ENCODE measurements at places on chromosomes 2 and 18.

GRCh38 chr2:64501946-64502345, 22.2 kb upstream of the AFTPH start:
- DNase-seq, result no peak

DNA sequence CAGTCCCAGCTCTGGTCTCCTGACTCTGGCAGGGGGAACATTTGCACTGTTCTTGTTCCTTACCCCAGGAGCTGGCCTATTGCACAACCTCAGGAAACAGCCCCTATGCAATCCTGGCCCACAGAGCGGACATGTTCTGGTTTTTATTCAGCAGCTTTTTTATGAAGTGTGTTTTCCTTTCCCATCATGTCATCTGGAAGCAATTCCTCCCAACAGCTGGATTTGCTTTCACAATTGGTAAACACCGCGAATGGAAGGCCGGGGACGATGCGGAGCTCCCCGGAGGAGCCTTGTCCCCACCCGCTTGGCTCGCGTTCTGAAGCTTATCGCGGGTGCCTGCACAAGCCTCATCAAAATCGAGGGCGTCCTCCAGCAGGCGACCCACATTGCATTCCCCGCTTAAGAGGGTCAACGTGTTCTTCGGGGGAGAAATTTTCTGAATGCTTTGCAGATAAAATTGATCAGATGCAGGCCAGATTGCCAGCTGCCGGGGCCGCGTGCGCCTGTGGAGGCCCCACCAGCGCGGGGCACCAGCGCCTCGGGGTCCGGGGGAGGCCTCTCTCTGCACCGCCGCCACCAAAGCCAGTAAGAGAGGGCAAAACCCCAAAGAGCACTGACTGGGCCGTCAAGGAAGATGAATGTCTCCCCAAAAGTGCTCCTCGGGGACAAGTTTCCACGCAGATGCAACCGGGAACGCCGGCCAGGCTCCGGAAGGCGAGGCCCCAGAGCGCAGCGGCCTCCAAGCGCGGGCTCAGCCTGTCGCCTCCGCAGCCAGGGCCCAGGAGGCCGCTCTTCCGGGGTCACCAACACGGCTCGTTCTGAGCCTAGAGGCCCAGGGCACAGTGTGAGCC, 60.3 kb upstream of the SP3 start:
- DNase-seq, result no peak

- DNase-seq, result no peak
These were observed 74.2 kb downstream of the INO80D start for GRCh38 chr2:206011795-206012194.

DNA sequence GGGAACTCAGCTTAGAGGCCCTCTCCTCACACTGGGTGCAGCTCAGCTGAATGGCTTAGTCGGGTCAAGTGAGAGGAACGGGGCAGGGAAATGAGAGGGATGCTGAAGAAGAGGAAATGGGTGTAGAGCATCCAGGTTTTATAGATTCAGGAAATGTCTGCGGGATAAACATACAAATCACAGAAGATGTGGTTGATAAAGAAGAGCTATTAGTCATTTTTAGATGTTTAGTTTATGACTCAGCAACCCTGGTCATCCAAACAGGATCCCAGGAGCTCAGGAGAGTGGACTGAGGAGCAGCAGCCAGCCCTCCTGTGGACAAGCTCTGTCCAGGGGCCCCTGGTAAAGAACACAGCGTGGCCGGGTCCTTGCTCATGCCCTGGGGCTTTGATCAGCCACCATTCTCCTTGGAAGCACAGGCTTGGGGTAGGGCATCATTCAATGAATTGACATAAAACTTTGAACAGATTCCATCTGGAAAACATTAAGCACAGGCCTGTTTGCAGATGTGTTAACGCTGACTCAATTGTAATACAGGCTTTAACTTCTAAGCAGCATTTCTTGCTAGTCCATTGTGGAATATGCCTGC, 83.0 kb downstream of the NPAS2 start:
- no peak for DNase-seq

DNA sequence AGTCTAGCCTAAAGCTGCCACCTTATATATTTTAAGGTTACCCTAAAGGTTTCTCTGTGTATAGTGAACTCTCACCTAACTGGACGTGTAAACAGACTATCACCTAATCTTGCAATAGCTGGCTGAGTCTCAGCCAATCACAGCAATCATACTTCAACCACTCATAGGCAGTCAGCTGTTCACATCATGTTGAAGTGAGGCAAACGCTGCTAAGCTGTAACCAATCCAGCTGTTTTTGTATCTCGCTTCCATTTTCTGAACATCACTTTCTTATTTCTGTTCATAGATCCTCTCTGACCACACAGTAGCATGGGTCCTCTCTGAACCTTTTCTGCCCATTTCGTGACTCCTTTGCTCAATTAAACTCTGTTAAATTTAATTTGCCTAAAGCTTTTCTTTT, 468.2 kb upstream of the POU3F3 start:
- no peak for DNase-seq

- DNase-seq, result no peak
These were observed 39.3 kb downstream of the MOGAT1 start for GRCh38 chr2:222710736-222711135.

- no peak for DNase-seq
These were observed 26.5 kb downstream of the CRACDL start for GRCh38 chr2:98909317-98910211.

- no peak for DNase-seq
These were observed 76.7 kb downstream of the RND3 start for GRCh38 chr2:150410809-150411208.

DNA sequence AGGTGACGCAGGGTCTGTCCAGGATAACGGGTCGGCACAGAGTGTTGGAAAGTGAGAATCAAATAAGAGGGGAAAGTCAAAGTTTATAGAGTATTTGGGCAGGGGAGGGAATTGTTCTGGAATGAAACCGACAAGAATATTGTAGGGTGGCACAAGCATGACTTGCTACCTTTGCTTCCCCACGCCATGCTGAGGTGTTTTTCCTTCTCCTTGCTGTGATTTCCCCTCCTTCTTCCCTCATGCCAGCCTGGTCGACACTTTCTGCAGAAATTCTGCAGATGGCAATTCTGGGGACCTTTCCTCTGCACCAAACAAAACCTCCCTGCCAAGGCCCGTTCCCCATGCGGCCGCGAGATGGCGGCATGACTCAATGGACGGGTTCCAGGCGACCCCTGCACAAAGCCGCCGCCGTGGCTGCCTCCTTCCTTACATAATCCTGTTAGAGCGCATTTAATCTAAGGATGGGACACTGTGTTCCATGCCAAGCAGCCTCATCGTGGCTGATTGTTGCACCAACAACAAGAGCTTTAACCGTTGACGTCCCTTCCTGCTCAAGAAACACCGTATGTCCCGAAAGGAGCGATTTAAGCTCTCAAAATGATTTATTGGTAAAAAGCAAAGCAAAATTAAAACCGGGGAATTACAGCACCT, at the start of gene MRO:
MRO (minus strand) TSS at position 289 of the 651 bp plus-strand sequence. CDS start 10,616 bp downstream, outside the sequence.
- peak; percentile 41 for DNase-seq

DNA sequence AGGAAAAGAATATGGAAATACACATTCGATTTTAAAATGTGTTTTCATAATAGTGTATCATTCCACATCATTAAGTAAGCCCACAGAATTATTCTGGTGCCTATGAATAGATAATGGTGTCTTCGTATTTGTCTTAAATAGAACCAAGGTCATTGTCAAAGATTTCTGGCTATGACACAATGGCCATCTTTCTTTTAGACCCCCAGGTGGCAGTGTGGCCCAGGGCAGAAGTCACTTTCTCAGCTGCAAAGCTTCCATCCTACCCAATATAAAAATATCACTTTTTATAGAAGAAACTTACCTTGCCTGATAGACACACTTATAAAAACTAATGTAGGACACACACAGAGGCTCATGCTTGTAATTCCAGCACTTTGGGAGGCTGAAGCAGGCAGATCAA, 57.5 kb downstream of the ZRANB3 start:
- no peak for DNase-seq

DNA sequence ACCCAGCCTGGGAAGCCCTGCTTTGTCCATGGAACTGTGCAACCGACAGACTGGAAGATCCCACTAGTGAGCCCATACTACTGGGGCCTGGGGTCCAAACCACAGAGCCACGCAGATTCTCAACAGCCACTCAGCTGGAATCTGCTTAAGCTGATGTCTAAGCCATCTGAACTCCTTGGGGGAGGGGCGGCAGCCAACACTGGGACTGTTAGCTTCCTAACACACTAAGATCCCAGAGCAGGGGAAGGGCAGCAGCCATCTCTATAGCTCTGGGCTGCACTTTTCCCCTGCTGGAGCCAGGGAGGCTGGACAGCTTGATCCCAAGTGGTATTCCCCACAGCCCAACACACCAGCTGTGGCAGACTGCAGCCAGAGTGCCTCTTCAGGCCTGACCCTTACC, 118.3 kb downstream of the RPRM start:
- no peak for DNase-seq

GRCh38 chr2:14358339-14358738, 274.2 kb upstream of the LRATD1 start:
- DNase-seq, result no peak

- DNase-seq, result no peak
These were observed 8.3 kb upstream of the TNS1 start for GRCh38 chr2:218010984-218011652.

DNA sequence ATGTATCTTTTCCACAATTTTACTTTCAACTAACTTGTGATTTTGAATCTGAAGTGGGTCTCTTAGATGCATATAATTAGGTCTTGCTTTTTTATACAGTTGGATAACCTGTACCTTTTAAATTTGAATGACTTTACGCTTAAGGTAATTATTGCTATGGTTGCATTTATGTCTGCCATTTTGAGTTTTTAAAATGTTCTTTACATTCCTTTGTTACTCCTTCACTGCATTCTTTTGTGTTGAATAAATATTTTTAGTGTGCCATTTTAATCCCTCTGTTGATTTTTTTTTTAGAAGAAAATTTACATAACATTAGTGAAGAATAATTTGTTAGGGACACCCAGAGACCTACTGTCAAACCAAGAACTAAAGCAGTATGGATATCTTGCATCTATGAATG, 65.3 kb downstream of the BIRC6 start:
- DNase-seq, result no peak

DNA sequence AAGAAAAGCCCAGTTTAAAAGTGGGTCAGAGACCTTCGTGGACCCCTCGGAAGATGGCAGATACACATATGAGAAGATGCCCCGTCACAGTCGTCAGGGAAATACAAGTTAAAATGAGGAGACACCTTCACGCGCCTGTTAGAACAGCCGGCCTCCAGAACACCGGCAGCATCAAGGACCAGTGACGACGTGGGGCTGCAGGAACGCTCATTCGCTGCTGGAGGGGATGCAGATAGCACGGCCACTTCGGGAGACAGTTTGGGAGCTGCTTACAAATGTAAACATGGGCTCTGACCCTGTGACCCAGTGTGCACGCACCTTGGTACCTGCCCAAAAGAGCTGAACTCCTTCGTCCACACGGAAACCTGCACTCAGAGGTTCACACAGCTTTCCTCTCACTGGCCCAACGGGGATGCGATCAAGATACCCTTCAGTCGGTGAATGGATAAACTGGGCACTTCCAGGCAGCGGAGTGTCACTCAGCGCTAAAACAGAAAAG, 83.7 kb upstream of the CTDP1 start:
- DNase-seq, result no peak

DNA sequence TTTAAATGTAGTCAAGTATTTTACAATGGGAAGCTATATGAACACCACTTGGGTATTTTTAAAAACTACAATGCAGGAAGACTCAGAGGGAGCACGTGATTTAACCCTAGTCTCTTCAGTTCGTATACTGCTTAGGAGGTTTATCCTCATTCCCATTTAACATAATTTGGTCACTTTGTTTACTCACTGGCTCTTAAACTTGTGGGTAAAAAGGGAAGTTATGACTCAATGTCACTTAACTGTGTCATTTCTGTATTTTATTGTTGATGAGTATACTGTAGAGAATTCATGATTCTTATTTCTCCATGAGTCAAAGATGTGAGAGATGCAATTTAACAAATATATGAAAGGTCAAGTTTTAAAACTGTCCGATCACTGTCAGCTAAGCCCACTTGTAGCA, 48.2 kb downstream of the SLC66A3 start:
- DNase-seq, result no peak

DNA sequence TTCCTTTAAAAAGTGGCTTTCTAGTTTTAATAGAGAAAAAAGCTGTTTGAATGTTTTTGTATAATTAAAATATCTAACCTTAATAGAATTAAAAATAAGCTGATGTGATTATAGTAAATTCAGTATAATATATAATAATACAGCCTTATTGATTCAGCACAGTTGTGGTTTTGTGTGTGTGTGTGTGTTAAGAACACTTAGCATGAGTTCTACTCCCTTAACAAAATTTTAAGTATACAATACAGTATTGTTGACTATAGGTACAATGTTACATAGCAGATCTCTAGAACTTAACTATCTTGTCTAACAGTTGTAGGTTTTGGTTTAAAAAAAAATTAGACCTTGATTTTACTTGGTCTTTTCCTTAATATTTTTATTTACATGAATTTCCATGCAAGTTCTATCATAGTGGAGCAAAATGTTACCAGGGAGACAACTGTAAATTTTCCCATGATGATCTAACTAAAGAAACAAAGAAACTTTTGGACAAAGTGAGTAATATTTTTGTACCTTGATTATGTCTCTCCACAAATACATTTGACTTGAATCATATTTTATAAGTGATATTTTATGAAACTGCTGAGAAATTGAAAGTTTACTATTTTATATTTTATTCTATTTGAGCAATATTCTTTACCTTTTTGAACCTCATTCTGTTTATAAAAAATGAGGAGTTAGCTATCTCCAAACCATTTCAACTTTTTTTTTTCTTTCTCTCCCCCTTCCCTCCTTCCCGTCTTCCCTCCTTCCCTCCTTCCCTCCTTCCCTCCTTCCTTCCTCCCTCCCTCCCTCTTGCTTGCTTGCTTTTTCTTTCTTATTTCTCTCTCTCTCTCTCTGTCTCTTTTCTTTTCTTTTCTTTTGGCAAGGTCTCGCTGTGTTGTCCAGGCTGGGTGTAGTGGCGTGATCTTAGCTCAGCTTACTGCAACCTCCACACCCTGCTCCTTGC, 46.3 kb downstream of the ZC3H6 start:
- no peak for DNase-seq

DNA sequence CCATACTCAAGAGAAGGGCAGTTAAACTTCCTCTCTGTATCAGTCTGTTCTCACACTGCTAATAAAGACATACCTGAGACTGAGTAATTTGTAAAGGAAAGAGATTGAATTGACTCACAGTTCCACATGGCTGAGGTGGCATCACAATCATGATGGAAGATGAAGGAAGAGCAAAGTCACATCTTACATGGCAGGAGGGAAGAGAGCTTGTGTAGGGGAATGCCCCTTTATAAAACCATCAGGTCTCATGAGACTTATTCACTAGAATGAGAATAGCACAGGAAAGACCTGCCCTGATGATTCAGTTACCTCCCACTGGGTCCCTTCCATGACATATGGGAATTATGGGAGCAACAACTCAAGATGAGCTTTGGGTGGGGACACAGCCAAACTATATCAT, 1.4 kb upstream of the IL36B start:
- DNase-seq, result no peak

DNA sequence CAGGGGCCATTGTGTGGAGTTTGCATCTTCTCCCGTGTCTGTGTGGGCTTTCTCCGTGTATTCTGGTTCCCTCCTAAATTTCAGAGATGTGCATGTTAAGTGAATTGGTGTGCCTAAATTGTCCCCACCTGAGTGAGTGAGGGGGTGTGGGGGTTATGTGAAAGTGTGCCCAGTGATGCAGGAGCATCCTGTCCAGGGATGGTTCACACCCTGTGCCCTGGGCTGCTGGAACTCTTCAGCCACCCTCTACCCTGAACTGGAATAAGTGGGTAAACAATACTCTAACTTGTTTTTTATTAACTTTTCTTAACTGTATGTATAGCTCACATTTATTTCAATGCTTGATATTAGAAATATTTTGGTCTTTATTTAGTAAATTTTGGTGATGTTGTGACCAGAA, 56.0 kb downstream of the UBE2E3 start:
- DNase-seq, result no peak

All from stimulated activated CD4-positive, alpha-beta T cell treated with anti-CD3 and anti-CD28 coated beads, Interleukin-1b, Interleukin-23, amount 100 ng/mL, for 1 hour (primary cell).